Activated CD4-positive, alpha-beta T cell treated with anti-CD3 and anti-CD28 coated beads, Interleukin-2, amount 50 U/mL, for 48 hours (primary cell): ENCODE measurements at places on chromosomes 1 and 21.
A peak's percentile ranks its signal among the peaks of the same experiment; 100 is the strongest.

DNA sequence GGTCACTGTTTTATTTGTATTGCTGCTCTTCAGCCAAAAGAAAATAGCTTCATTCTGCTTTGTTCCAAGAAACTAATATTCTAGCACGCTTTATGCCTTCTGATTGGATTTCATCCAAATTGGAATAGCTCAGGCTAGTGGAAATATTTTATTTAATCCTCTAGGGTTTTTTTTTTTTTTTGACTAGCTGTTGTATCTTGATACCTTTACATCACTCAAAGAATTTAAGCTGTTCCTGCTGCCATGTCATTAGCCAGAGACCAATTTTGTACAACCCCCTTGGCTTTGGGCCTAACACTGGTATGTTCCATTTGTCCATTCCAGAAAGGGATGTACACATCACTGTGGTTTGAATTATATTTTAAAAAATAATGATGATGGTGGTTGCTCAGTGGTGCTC is 103.0 kb downstream of the DISC1 start:
- DNase-seq, result no peak

- peak; percentile 49 for DNase-seq
These were observed 286.3 kb upstream of the SGIP1 start for GRCh38 chr1:66247415-66248208.

GRCh38 chr1:112776688-112777087 is 61.6 kb upstream of the PPM1J start:
- no peak for DNase-seq

- peak; percentile 71 for DNase-seq
These were observed 10.3 kb downstream of the CD2 start for GRCh38 chr1:116764466-116764898.
